ENCODE measurements at places on chromosomes 3 and 15.

DNA sequence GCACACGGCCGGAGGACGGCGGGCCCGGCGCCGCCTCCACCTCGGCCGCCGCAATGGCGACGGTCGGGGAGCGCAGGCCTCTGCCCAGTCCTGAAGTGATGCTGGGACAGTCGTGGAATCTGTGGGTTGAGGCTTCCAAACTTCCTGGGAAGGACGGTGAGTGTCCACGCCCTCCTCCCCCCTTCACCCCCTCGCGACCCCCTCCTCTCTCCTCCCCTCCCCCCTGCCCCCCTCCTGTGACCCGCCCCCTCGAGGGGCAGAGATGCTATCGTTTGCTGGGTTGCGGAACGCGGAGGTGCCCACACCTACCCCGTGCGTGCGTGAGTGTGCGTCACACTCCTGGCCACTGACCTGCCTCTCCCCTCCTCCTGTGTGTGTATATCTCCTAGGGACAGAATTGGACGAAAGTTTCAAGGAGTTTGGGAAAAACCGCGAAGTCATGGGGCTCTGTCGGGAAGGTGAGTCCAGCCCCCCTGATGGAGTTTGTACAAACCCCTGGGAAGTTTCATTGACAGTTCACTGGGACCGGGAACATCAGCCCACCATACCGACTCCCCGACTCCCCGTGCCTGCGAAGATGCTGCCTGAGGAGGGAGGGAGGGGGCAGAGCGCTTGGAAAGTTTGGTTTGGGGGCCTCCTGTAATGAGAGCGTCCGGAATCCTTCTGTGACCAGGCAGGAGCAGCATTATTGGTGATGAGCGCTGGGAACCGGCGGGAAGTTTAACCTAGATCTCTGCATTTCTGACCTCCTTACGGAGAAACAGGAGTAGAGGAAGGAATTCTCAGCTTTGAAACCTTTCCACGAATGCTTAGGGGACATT is 795 bp upstream of the SCAANT1 start:
- peak; percentile 64 for DNase-seq

- no peak for DNase-seq
Measured at GRCh38 chr3:153348457-153349107, 186.6 kb downstream of the RAP2B start.

DNA sequence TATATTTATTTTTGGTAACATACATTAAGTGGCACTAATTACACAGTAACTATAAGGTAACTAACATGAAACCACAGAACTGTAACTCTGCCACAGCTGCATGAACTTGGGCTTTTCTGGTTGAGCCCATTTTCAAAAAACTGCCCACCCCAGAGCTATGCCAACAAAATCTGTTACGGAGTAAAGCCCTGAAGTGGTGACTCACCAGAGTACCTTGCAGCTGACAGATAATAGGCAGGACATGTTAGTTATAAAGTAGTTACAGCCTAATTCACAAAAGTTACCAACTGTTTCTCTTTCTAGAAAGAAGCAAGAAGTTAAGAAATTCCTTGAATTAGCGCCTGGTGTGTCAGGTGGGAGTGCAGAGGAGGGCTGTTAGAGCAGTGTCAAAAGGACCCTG is 1.5 kb upstream of the GPX1 start:
- DNase-seq: no peak

- DNase-seq: no peak
Measured at GRCh38 chr15:51205050-51205975, 110.6 kb upstream of the TNFAIP8L3 start.

DNA sequence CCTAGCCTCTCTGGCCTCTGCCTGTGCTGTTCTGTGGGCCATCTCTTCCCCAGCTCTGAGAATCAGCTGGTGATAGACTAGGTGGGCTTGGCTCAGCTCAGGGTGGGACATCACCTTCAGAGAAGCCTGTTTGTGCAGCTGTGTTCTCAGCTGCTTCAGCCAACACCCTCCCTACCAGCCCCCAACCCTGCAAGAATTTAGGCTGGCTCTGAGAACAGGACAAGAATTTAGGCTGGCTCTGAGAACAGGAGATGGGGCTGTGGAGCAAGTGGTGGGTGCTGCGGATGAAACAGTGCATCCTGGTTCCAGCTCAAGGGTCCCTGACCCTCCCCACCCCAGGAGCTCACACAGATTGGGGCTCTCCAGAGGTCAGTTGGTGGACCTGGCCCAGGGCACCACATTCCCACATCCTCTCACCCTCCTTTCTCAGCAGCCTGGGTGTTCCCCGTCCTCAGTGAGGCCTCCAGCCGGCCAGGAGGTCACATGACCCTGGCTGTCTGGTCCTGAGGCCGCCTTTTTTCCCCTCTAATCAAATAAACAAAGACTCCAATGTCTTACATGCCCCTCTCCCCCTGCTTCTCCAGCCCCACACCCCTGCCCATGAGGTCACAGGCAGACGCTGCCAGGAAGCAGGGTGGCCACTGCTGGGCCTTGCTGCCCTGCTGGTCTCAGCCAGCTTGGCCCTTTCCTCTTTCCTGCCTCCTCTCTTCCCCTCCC is 14.9 kb downstream of the PLEKHO2 start:
- no peak for DNase-seq

DNA sequence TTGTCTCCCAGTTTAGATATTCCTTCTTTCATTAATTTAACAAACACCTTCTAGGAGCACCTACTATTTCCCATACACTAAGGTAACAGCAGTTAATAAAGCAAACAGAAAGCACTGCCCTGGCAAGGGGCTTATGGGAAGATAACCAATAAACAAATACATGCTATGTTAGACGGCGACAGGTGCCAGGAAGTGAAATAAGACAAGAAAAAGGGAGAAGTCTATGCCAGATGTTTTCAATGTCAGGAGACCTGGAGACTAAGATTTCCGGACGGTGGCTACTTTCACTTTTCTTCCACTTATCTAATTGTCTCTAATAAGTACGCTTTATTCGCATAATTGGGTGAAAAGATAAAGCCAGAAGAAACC is 32.5 kb upstream of the ZNF445 start:
- DNase-seq: no peak

DNA sequence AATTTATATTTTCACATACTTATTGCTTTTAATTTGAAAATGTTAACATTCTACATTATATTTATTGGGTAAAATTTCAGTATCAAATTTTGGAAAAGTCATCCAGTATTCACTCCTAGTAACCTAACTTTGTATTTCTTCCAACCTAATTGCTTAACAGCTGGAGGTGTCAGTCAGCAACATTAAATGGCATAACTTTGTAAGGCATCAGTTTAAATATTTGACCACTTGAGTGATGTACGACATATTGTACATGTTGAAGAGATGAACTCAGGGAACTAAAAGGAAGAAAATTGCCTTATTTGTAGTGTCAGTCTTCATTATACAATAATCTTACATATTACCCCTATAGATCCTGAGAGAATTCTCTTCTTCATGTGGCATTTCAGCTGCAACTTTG is 326.8 kb downstream of the NAALADL2 start:
- DNase-seq: no peak

GRCh38 chr3:77204788-77205187 is 164.9 kb downstream of the ROBO2 start:
- no peak for DNase-seq

GRCh38 chr3:170471149-170471548 is 52.5 kb downstream of the CLDN11 start:
- no peak for DNase-seq

DNA sequence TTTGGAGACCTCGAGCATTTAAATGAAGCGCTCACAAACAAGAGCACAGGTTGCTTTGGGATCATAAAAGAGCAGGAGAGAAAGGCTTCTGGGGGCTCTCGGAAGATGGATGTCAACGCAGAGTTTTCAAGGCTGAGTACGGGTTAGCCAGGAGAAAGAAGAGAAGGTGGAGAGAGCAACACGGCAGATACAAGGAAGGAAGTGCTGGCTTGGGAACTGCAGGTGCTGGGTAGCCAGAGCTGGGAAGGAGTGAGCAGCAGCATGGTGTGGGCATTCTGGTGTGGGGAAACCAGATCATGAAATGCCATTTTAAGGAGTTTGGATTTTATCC is 580 bp upstream of the RUBCN start:
- no peak for DNase-seq

- no peak for DNase-seq
Measured at GRCh38 chr15:32704395-32704981, 13.3 kb upstream of the GREM1 start.

GRCh38 chr3:77319711-77320110 is 279.8 kb downstream of the ROBO2 start:
- no peak for DNase-seq

GRCh38 chr15:94421706-94422105 is 190.3 kb downstream of the MCTP2 start:
- no peak for DNase-seq

DNA sequence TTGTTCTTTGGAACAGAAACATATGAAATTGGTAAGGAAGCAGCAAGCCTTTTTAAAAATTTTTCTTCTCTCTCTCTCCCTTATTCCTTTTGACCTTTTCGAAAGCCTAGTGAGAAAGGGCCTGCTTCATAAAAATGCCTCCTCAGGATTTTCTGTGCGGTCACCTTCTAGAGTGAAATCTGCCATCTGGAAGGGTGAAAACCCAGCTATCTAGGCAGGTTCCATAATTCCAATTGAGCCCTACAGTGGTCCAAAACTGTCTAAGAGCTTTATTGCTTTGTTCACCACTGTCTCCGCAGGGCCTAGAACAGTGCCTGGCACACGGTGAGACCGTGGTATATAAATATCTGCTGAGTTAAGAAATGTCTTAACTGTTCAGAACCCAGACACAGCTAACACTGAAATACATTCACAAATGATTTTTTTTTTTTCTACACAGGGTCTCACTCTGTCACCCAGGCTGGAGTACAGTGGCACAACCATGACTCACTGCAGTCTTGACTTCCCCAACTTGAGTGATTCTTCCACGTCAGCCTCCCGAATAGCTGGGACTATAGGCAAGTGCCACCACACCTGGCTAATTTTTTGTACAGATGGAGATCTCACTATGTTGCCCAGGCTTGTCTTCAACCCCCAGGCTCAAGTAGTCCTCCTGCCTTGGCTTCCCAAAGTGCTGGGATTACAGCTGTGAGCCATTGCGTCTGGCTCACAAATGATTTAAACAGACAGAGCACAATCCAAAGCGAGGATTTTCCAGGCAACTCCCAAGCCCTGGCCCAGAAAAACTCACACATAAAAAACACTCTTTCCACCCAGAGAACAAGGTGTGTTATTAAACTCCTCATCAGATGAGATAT is 64.4 kb downstream of the FRMD4B start:
- DNase-seq: no peak

DNA sequence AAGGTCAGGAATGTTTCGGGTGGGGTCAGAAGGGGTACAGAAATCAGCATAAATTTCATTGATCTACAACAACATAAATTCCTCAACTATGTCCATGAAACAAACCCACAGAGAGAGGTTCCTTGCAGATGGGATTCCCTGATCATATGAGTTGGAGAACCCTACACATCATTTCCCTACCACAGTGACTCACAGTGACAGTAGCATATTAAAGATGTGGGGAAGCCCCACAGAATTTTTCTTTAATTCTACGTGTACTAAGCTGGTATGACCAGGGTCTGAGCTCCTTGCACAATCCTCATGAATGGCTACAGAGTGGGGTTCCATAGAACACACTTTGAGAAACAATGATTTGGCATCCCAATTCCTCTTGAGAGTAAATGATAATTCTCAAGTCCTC is 116.9 kb upstream of the RAD18 start:
- DNase-seq: no peak

DNA sequence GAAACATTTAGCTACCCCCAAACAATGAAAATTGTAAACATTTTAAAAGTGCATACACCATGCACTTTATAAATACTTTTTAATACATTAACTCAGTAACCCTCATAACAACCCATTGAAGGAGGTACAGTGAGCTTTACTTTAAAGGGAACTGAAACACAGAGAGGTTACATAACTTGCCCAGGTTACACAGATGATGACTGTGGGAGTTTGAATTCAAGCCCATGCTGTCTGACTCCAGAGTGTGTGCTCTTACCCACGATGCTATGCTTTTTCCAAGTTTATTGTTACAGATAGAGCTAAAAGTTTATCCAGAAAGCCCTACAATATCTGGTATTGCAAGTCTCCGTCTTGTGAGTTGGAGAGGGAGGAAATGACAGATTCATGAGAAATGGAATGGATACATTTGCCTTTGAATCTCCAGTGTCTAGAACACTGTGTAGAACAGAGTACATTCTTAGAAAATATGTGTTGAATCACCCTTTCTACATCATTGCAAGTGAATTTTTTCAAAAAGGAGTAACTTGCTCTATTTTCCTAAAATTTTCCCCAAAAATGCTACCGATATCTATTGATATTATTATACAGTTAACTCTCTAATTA is 428.3 kb downstream of the NAALADL2 start:
- DNase-seq: no peak

- no peak for DNase-seq
Measured at GRCh38 chr15:33846862-33847261, 121.4 kb upstream of the CHRM5 start.

DNA sequence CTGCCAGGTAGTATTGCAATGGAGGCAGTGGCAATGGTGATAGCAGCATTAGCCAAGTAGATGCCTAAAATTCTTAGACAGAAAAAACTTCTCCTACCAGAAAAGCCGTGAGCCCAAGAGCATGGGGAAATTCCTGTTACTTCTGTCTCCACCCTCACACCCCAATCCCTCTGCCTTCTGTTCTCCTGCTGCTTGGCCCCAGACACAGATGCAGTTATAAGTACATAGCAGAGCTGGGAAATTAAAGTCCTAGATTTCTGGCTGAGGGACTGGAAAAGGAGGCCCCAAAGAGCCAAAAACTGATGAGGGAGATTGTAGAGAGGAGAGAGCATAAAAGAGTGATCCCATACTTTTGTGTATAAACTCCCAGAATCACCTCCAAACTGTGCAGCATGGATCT is 166.9 kb downstream of the SMAD6 start:
- DNase-seq: no peak

DNA sequence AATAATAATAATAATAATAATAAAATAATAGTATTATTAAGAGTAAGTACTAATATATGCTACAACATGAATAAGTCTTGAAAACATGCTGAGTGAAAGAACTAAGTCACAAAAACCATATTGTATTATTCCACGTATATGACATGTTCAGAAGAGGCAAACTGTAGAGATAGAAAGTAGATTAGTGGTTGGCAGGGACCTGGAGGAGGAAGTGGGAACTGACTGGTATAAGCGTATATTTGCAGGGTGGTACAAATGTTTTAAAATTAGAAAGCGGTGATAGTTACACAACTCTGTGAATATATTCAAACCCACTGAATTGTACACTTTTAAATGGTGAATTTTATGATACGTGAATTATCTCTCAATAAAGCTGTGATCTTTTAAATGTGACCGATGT is 32.8 kb downstream of the LRRK1 start:
- no peak for DNase-seq

GRCh38 chr3:134315286-134316106 is 58.8 kb downstream of the AMOTL2 start:
- DNase-seq: no peak

GRCh38 chr3:128730471-128730870 is 4.5 kb downstream of the RAB7A start:
- DNase-seq: no peak
